ENCODE measurements at places on chromosomes 2 and 18.

DNA sequence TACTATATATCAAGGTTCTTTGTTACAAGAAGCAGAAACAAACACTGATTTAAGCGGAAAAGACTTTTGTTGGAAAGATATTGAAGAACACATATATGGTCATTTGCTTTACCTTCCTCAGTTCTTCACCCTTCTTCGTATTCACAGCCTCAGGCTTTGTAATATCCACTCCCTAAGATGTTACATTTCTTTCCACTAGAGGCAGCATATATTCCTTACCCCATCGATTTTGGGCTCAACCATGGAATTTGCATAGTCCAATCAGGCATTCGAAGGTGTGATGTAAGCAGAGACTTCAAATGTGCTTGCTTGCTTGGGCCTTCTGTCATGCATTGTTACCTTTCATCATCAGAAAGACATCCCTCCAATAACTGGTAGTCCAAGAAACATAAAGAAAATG, 287.4 kb downstream of the PID1 start:
- no peak for DNase-seq

DNA sequence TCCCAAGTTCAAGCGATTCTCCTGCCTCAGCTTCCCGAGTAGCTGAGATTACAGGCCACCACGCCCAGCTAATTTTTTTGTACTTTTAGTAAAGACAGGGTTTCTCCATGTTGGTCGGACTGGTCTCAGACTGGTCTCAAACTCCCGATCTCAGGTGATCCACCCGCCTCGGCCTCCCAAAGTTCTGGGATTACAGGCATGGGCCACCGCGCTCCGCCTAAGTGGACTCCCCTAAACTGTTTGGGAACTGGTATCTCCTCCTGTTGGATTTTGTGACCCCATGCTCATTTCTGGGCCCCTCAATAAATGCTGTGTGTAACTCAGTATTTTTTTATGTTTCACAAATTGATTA, 5.2 kb downstream of the SCTR start:
- no peak for DNase-seq

GRCh38 chr2:219632760-219633105, 5.3 kb downstream of the SLC4A3 start:
- no peak for DNase-seq

DNA sequence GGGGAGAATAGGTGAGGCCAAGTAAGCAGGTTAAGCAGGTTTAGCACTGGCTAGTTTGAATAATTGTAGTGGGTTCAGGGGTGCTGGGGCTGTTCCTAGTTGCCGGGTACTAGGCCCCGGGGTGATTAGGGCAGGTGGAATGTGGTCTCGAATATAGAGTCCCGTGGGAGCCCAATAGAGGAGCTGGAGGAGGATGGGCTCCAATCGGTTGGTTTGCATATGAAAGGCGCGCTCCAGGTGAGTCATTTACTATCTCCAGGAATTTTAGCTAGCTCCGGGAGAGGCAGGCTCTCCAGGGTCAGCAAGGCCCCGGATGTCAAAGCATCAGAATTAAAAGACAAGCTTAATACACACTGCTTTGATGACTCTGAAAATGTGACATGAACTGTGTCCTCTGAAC, 304.0 kb downstream of the ZNF521 start:
- DNase-seq = no peak

DNA sequence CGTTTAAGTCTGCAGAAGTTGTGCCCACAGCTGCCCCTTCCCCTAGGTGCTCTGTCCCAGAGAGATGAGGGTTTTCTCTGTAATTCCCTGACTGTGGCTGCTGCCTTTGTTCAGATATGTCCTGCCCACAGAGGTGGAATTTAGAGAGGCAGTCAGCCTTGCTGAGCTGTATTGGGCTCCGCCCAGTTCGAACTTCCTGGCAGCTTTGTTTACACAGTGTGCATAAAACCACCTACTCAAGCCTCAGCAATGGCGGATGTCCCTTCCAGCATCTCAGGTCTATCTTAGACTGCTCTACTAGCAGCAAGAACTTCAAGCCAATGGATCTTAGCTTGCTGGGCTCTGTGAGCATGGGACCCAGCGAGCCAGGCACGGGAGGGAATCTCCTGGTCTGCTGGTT, 48.1 kb downstream of the LHCGR start:
- no peak for DNase-seq

DNA sequence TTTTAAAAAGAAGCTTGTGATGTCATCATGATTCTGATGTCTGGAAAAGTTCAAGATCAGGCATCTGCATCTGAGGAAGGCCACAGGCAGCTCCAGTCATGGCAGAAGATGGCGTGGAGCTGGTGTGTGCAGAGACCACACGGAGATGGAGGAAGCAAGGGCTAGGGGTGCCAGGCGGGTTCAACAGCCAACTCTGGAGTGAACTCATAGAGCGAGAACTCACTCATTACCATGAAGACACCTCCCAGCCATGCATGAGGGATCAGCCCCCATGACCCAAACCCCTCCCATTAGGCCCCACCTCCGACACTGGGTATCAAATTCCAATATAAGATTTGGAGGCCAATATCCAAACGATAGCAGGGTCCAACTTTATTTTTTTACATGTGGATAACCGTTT, 61.6 kb downstream of the KCNG2 start:
- no peak for DNase-seq

GRCh38 chr2:48944956-48945355, 189.4 kb upstream of the LHCGR start:
- DNase-seq = no peak

DNA sequence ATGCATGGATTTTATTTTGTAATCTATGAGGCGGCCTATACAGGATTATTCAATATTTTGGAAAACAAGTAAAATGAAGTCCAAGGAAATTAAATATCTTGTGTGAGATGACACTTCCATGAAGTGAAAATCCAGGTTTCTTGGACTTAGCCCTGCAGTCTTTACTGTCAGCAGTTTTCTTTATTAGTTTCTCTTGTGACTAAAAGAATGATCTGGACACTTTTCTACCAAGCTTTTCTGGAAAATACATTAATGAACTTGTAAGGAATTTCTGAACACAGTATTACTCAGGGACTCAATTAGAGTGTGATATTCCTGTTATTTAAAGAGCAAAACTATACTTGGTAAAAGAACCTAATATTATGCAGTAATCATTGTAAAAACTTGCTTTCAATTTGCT, 610.4 kb upstream of the SLC8A1 start:
- DNase-seq = no peak

- no peak for DNase-seq
Observed at GRCh38 chr2:30255026-30255425, 23.7 kb downstream of the LBH start.

- no peak for DNase-seq
Observed at GRCh38 chr2:155350783-155351580, 652.5 kb downstream of the KCNJ3 start.

DNA sequence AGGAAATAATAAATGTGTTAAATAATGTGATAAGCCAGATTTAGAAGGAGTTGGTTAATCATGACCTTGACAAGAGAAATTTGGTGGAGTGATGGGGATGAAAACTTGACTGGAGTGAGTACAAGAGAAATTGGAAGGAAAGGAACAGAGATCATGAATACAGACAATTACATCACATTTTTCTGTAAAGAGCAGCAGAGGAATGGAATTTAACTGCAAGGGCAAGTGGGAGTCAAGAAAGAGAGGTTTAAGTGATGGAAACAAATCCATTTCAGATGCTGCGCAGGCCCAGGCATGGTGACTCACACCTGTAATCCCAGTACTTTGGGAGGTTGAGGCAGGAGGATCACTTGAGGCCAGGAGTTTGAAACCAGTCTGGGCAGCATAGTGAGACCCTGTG, 46.7 kb downstream of the ICA1L start:
- no peak for DNase-seq

- no peak for DNase-seq
Observed at GRCh38 chr2:33634261-33634910, 35.3 kb upstream of the FAM98A start.

DNA sequence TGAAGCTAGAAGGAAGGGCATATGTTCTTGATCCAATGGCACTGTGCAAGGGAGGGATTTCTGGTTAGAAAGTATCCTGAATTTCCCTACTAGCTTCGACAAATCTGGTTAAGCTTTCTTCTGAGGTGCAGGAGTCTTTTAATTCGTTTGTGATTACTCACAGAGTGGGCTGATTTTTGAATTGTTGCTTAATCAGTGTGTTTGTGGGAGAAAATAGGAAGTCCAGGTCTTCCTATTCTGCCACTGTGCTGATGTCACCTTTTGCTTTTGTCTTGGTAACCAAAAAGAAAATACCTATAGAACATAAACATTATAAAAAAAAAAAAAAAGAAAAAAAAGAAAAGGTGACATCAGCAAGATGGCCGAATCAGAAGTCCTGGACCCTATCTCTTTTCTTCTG, 1008.6 kb downstream of the TSN start:
- no peak for DNase-seq

GRCh38 chr2:221610255-221610654, 38.2 kb upstream of the EPHA4 start:
- DNase-seq = no peak

DNA sequence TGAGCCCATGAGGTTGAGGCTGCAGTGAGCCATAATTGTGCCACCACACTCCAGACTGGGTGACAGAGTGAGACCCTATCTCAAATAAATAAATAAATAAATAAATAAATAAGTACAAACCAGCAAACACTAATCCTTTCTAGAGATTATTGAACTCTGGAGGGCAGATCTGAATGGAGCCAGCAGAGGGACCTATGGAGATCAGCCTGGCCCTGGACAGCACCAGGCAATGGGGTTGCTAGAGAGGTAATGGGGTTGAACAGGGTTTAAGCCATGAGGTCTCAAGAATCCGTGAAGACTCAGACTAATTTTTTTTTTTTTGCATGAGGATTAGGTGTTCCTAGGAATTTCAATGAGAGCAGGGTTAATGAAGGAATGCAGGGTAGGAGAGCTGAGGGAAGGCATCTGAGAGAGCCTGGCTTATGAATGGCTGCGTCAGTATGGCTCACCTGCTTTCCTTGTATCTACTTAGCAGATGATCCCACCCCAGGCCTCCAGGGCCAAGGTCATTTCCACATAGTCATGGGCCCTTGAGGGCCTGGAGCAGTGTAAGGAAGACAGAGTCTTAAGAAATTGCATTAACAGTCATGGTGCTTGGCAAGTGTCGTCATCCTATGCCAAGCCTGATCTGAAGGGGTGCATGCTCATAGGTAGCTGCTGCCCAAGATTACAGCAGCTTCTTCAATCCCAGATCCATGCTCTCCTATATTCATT, 34.6 kb upstream of the IL37 start:
- DNase-seq = no peak

DNA sequence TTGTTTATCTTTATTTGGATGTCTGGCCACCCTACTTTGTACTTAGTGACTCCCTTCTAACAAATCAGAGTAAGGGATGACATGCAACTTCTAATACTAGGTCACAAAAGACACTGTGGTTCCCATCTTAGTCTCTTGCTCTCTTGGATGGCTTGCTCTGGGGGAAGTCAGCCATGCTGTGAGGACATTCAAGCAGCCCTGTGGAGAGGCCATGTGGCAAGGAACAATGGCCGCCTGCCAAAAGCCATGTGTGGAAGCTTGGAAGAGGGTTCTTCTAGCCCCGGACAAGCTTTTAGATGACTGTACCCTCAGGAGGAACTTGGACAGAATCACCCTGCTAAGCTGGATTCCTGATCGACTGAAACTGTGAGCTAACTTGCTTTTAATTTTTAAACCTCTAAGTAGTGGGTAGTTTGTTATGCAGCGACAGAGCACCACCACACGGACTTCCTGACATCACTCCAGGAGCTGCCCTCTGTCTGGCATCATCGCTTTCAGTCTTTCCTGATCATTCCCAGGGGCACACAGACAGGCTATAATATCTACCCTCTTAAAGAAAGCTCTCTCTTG, 116.8 kb upstream of the ODC1 start:
- no peak for DNase-seq

DNA sequence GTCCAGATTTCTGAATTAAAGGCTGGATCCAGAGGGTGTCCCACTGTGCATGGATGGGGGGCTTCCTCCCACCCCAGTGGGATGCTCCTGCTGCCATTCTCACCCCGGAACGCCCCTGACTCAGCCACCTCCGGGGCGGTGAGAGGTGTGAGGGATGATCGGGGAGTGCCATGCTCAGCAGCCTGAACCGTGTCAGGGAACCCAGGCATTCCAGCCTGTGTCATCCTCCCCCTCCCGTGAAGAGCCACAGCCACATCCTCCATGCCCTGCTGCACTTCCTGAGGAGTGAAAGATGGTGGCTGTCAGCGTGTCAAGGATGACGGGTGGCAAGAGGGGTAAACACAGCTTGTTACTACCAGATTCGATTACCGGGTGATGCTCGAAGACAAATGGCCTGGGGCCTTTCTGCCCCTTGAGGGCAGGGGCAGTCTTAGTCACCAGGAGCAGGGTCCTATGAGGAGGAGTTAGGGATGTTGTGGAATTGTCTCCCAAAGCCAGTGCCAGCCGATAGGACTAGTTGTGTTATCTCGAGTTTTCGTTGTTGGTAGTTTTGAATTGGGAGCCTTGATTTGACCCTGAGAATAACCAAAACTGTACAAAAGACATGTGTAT, 80.8 kb downstream of the TCF7L1 start:
- no peak for DNase-seq

DNA sequence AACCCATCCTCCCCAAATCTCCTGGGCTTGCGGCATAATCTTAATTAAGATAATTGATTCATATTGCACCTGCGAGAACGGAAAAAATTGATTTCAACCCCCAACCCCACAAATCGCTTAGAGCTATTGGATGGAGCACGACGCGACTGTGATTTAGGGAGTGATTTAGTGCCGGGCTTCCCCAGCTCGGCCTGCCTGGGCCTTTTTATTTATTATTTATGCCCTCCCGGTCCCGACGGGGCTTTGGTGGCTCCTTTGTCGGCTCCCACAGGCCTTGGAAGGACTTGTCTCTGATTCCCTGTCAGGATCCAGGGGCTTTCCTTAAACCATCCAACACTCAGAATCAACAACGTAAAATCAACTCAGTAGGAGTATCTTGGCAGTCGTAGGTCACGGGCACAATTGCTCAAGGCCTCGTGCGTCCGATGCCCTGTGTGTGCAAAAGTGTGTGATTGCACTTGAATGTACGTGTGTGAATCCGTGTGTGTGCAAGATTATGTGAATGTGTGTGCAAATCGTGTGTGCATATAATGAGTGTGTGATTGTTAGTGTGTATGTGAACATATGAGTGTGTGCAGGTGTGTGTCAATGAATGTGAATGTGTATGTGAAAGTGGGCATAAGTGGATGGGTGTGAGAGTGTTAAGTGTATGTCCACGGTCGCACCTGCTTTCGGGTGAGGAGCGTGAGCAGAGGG, 4.3 kb upstream of the NEUROD1 start:
- no peak for DNase-seq
